ENCODE measurements at places on chromosomes 16 and 17.

- peak; percentile 73 for DNase-seq
These were observed 32.8 kb downstream of the DHX38 start for GRCh38 chr16:72126429-72126765.

GRCh38 chr17:19344311-19345066 lies 18.0 kb downstream of the B9D1 start:
- no peak for DNase-seq

- no peak for DNase-seq
These were observed 62.3 kb downstream of the VPS53 start for GRCh38 chr17:652314-652713.

DNA sequence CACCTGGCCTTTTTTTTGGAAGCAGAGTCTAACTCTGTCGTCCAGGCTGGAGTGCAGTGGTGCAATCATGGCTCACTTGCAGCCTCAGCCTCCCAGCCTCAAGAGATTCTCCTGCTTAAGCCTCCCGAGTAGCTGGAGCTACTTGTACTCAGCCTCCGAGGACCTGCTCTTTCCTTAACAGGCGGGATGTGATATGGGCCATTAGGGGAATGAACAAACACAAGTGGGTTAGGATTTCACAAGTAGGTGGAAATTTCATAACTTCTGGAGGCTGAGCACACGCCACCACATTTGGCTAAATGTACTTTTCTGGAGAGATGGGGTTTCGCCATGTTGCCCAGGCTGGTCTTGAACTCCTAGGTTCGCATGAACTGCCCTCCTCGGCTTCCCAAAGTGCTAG lies 4.1 kb downstream of the PAM16 start:
- DNase-seq = peak; percentile 82

DNA sequence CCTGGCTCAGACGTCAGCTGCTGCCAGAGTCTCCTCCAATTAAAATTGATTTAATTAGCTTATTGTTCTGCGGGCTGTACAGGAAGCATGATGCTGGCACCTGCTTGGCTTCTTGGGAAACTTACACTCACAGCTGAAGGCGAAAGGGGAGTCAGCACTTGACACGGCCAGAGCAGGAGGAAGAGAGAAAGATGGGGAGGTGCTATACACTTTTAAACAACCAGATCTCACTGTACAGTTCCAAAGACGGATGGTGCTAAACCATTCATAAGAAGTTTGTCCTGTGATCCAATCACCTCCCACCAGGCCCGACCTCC lies 1.4 kb upstream of the PRDM7 start:
- no peak for DNase-seq
